ENCODE measurements at places on chromosomes 7 and 10.

GRCh38 chr10:61901829-61902444 lies 438 bp downstream of the ARID5B start:
- DNase-seq = peak; percentile 34

DNA sequence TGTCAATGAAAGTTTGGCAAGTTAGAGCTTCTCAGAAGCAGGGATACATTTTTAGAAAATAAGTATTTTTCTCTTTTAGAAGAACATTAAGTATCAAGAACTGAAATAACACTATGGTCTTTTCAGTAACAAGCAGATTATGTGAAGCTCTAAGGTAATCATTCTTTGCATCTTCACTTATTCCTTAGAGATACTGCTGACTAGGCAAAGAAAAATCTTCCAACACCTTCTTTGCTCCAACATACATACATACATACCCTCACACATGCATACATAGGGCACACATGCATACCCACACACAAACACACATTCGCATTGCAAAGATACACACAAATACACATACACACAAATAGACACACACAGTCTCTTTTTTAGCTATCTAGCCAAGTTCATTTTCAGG lies 37.8 kb upstream of the CACNB2 start:
- no peak for DNase-seq

GRCh38 chr7:23431702-23432199 lies 38.5 kb downstream of the IGF2BP3 start:
- peak; percentile 7 for DNase-seq

DNA sequence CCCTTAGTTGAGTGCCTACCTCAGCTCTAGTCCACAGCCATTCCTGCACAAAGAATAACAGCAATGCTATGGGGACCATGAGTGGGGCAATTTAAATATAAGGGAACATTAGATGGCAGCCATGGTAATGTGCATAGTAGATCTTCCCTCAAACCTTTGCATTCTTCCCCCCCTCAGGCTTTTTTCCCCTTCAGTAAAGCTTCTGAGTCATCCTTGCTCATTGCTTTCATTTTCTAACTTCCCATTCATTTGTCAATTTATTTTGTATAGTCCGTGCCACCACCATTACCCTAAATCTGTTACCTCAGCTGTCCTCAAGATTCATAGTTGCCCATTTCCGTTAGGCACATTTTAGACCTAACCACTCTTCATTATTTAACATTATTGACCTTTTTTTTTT lies 10.7 kb downstream of the HECTD2 start:
- peak; percentile 61 for DNase-seq

DNA sequence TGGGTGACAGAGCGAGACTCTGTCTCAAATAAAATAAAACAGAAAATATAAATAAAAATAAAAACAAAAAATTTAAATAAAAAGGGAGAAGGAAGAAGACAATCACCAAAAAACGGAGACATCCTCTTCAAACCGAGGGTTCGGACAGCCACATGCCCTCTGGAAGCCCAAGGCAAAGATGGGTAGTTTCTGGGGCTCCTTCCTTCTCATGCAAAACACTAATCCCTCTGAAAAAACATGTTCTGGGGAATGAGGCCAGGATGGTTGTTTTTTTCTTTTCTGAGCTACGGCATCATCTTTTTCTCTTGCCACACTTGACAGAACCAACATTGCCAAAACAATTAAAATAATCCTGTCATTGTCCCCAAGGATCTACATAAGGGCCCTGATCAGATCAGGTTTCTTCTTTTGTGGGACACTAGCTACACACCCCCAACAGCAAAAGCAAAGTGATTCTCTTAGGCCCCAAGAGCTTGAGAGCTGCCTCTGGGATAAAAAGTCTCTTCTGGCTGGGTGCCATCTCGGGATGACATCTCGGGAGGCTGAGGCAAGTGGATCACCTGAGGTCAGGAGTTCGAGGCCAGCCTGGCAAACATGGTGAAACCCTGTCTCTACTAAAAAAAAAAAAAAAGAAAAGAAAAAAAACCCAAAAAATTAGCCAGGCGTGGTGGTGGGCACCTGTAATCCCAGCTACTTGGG lies 14.2 kb upstream of the POR start:
- DNase-seq = no peak

DNA sequence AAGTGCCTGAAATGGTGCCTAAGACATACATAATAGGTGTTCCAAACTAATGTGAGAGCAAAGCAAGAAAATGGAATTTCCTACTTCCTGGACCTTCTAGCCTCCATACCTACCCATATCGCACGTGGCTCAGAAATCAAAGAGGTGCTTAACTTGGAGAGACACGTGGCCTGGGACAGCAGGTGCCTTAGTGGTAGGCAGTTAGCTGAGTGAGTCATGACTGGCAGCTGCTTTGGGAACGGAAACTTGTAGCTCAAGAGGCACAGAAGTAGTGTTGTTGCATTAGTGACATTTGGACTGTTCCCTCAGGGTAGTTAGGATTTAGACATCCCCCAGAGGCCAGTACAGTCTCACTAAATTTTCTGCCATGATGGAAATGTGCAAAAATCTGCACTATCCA lies 12.0 kb upstream of the BMPER start:
- DNase-seq = no peak

GRCh38 chr10:30059209-30060107 lies at the start of gene JCAD:
Gene JCAD, minus strand, starts transcription at chr10:30059586. Its CDS starts 11,774 bp downstream, at chr10:30047812.
- DNase-seq = peak; percentile 42

GRCh38 chr10:79241990-79242619 lies 105.2 kb upstream of the PPIF start:
- DNase-seq = peak; percentile 60

- peak; percentile 7 for DNase-seq
Measured at GRCh38 chr10:68628576-68629127, 68.5 kb downstream of the TET1 start.

DNA sequence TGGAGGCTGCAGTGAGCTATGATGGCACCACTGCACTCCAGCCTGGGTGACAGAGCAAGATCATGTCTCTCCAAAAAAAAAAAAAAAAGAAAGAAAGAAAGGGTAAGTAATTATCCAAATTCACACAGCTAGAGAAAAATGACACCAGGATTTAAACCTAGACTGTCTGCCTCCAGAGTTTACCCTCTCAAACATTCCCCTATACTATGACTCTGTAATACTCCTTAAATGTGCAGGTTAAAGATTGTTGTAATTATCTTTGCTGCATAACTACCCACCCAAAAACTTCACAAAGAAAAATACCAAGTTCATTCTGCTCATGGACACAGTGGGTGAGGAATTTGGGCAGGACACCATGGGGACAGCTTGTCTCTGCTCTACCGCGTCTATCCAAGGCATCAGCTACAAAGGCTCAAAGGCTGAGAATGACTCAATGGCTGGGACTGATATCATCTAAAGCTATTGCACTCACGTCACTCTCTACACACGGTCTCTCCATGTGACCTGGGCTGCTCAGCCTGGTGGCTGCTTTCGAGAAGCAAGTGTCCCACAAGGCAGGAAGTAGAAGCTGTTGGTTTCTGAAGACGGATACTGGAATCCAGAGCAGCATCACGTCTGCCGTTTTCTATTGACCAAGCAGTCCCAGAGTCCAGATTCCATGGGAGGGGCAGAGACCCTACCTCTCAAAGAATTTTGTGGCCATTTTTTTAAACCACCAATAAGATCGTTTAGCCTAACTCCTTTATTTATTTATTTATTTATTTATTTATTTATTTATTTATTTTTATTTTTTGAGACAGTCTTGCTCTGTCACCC lies 185.7 kb upstream of the AUTS2 start:
- DNase-seq = no peak

- no peak for DNase-seq
Measured at GRCh38 chr10:63391812-63392211, 74.0 kb downstream of the JMJD1C start.

- no peak for DNase-seq
Measured at GRCh38 chr7:19090526-19090925, 26.9 kb downstream of the TWIST1 start.

- DNase-seq = no peak
Measured at GRCh38 chr7:141444961-141445360, 106.2 kb upstream of the AGK start.

- DNase-seq = no peak
Measured at GRCh38 chr7:125468855-125469174, 539.2 kb upstream of the POT1 start.
